Right lobe of liver (tissue), 6 donors: ENCODE measurements at places on chromosomes 6 and 20. TPM values are rescaled to one million over a fixed set of nuclear protein-coding genes. Genes with fewer than 3 reads are reported as not detected.

Gene CALHM4
- total RNA-seq: not detected

Gene AIF1
- total RNA-seq: 11.6 TPM

Gene CLDN20
- total RNA-seq: not detected

Gene KCNK5
- 8.3 TPM for total RNA-seq

Gene ANKRD66
- total RNA-seq: not detected

Gene SLC2A10
- total RNA-seq: 45.3 TPM

Gene PPP2R5D
- total RNA-seq: 22.1 TPM

Gene HLA-DRA
- 76.8 TPM for total RNA-seq

Gene PM20D2
- 3.8 TPM for total RNA-seq

Gene SLC35F1
- 0.12 TPM for total RNA-seq

Gene MYCT1
- total RNA-seq: 2.3 TPM

Gene BMP5
- 0.49 TPM for total RNA-seq

Gene OR12D3
- total RNA-seq: not detected

Gene ZHX3
- 22.2 TPM for total RNA-seq

Gene HLA-G
- total RNA-seq: not detected

Gene PLN
- total RNA-seq: 0.20 TPM

Gene NKAIN4
- total RNA-seq: not detected

Gene TGM2
- 675 TPM for total RNA-seq

Gene MUC21
- total RNA-seq: not detected

Gene SLC13A3
- total RNA-seq: 6.9 TPM

Gene OVOL2
- total RNA-seq: not detected

Gene JPH2
- total RNA-seq: 0.09 TPM

Gene CDKN1A
- 20.5 TPM for total RNA-seq

Gene LGSN
- total RNA-seq: 1.1 TPM

Gene SGK2
- 64.3 TPM for total RNA-seq

Gene OXT
- total RNA-seq: 1.8 TPM

Gene ADAM33
- total RNA-seq: 0.47 TPM

Gene SSTR4
- total RNA-seq: not detected

Gene CLVS2
- total RNA-seq: 0.02 TPM
